Spinal cord (tissue), 10 donors: ENCODE measurements at places on chromosomes 4 and X. TPM values are rescaled to one million over a fixed set of nuclear protein-coding genes. Genes with fewer than 3 reads are reported as not detected.

GASK1B gene
- 87.0 TPM for total RNA-seq

GC gene
- 0.77 TPM for total RNA-seq

RTL5 gene
- total RNA-seq = 8.7 TPM

P2RY4 gene
- total RNA-seq = 0.06 TPM

RASSF6 gene
- total RNA-seq = 0.89 TPM

IL2RG gene
- 4.5 TPM for total RNA-seq

IL15 gene
- total RNA-seq = 3.1 TPM

GPAT3 gene
- 4.4 TPM for total RNA-seq

CPLX1 gene
- 15.4 TPM for total RNA-seq

PLXNB3 gene
- total RNA-seq = 14.6 TPM

C4orf51 gene
- total RNA-seq = not detected

SLIT2 gene
- 84.7 TPM for total RNA-seq

EVC gene
- total RNA-seq = 20.8 TPM

OTUD5 gene
- total RNA-seq = 27.9 TPM

GUCY1B1 gene
- 63.7 TPM for total RNA-seq

RBM46 gene
- 0.06 TPM for total RNA-seq

PPP2R2C gene
- 17.2 TPM for total RNA-seq

DCHS2 gene
- 15.5 TPM for total RNA-seq

CENPVL3 gene
- total RNA-seq = 1.5 TPM

HELT gene
- total RNA-seq = not detected
